ENCODE measurements at places on chromosomes 1 and 21.

GRCh38 chr1:62452951-62453350 lies 16.1 kb downstream of the USP1 start:
- DNase-seq, result no peak

- DNase-seq, result no peak
Measured at GRCh38 chr1:93330617-93331016, 15.1 kb upstream of the DR1 start.

DNA sequence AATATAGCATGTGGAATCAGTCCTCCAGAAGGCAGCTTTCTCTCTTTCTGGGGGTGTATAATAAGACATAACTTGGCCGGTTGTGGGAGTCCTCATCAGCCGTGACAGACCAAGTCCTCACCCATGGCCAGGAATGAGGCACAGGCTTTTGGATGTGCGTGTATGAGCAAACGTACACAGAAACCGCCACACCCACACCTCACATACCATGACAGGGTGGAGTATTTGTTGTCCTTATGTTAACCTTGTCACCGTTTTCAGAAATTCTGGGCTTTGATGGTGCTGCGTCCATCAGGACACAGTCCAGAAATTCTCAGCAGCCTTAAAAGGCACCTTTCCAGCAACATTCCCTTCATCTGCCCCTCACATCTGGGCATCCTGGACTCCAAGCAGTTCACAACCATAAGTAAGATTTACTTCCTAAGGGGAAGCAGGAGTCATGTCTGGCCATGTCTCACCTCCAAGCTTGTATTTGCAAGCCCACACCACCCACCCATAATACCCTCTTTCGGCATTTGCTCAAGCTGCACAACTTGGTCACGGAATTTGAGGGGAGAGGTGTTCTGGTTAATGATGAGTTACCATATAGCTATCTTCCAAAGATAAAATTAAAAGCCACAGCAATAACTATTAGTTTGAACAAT lies 12.4 kb downstream of the C1orf116 start:
- no peak for DNase-seq

- DNase-seq, result no peak
Measured at GRCh38 chr1:198811449-198811848, 172.6 kb downstream of the PTPRC start.

- DNase-seq, result no peak
Measured at GRCh38 chr1:225814381-225814780, 4.5 kb downstream of the EPHX1 start.

DNA sequence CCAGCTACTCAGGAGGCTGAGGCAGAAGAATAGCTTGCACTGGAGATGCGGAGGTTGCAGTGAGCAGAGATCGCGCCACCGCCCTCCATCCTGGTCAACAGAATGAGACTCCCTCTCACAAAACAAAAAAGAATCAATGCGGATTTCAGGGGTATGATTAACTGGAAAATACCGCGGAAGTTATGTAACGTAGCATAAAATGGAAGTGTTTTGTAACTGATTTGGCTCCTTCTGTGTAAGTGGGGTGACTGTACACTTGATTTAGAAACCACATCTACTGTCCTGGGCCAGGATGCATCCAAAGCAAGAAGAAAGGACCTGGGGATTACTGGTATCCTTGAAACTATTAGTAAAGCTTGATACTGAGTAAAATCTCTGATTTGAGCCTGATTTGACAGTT lies 3.1 kb upstream of the VAMP4 start:
- DNase-seq, result no peak

GRCh38 chr1:31912839-31913239 lies 25.3 kb downstream of the PTP4A2 start:
- DNase-seq, result no peak
